SJCRH30 (cell line): ENCODE measurements at places on chromosomes 3 and 15. TPM values are rescaled to one million over a fixed set of nuclear protein-coding genes. Genes with fewer than 3 reads are reported as not detected.

ACAD9 gene
- total RNA-seq: 34.5 and 35.8 TPM in 2 replicates

HOMER2 gene
- 6.8 and 7.3 TPM in 2 replicates for total RNA-seq

ADGRG7 gene
- not detected in 2 replicates for total RNA-seq

TP63 gene
- total RNA-seq: 0.71 and 1.1 TPM in 2 replicates

CORO2B gene
- not detected in 2 replicates for total RNA-seq

FETUB gene
- total RNA-seq: not detected in 2 replicates

CTXND1 gene
- 0.10 TPM in 2 replicates for total RNA-seq

UROC1 gene
- total RNA-seq: not detected in 2 replicates

ROBO1 gene
- 73.4 and 74.1 TPM in 2 replicates for total RNA-seq

CHRNA5 gene
- 19.2 and 21.7 TPM in 2 replicates for total RNA-seq

KLF15 gene
- 3.2 and 3.3 TPM in 2 replicates for total RNA-seq

GOLGA8S gene
- total RNA-seq: 0.02 TPM in 1 of 2 replicates, not detected in the other
